Esophagus muscularis mucosa (tissue), 4 donors: ENCODE measurements at places on chromosomes 13 and 19. TPM values are rescaled to one million over a fixed set of nuclear protein-coding genes. Genes with fewer than 3 reads are reported as not detected.

The PHF11 gene
- 34.8 TPM for total RNA-seq

The VAV1 gene
- total RNA-seq: 4.6 TPM

- H3K27me3 ChIP-seq: no peaks in the 10 kb centered on the region
- H3K4me3 ChIP-seq: no peak overlapping the region
- DNase-seq: no peak
- no peaks in the 10 kb centered on the region for H3K36me3 ChIP-seq
- no peak overlapping the region for H3K27ac ChIP-seq
These were observed 4.7 kb upstream of the KBTBD7 start for GRCh38 chr13:41199079-41199478.

GRCh38 chr13:20826843-20827560 is 53.2 kb upstream of the EEF1AKMT1 start:
- H3K27ac ChIP-seq: peak overlapping the region; percentile 57
- peaks cover 84% of the 10 kb centered on the region for H3K4me1 ChIP-seq
- no peak overlapping the region for H3K4me3 ChIP-seq
- H3K27me3 ChIP-seq: no peaks in the 10 kb centered on the region
- no peaks in the 10 kb centered on the region for H3K36me3 ChIP-seq
